ENCODE measurements at places on chromosomes 11 and 22. TPM values are rescaled to one million over a fixed set of nuclear protein-coding genes. Genes with fewer than 3 reads are reported as not detected.

ISX gene
- total RNA-seq, result not detected

UBASH3B gene
- total RNA-seq, result 8.0 TPM

RASSF10 gene
- total RNA-seq, result 2.9 TPM

GLYATL2 gene
- total RNA-seq, result not detected

CCDC73 gene
- total RNA-seq, result not detected

WNT7B gene
- total RNA-seq, result 0.09 TPM

MAPK8IP2 gene
- 5.7 TPM for total RNA-seq

CCDC157 gene
- 4.8 TPM for total RNA-seq

KIF18A gene
- total RNA-seq, result 25.9 TPM

OR5L1 gene
- not detected for total RNA-seq

GLB1L2 gene
- total RNA-seq, result 2.4 TPM

FAM180B gene
- 0.31 TPM for total RNA-seq

C11orf86 gene
- total RNA-seq, result not detected

GCAT gene
- 28.8 TPM for total RNA-seq

PVALB gene
- 3.0 TPM for total RNA-seq

SMC1B gene
- not detected for total RNA-seq

DEFB131B gene
- total RNA-seq, result not detected

PLEKHA7 gene
- 21.0 TPM for total RNA-seq

POU2AF2 gene
- total RNA-seq, result not detected

ZNF280A gene
- total RNA-seq, result 0.13 TPM

RIMBP3C gene
- 0.22 TPM for total RNA-seq

TSKU gene
- 25.4 TPM for total RNA-seq

APOL3 gene
- 0.13 TPM for total RNA-seq

SNX19 gene
- total RNA-seq, result 32.9 TPM

KCNC1 gene
- 0.04 TPM for total RNA-seq

CNTF gene
- total RNA-seq, result 3.5 TPM

P2RY2 gene
- total RNA-seq, result 0.35 TPM

PGA4 gene
- total RNA-seq, result not detected

APOA4 gene
- total RNA-seq, result not detected

KDM4E gene
- not detected for total RNA-seq

ROBO3 gene
- total RNA-seq, result 11.8 TPM

SCGB1D2 gene
- total RNA-seq, result not detected

ANO1 gene
- 10.9 TPM for total RNA-seq

MAPK12 gene
- total RNA-seq, result 31.3 TPM

SAA4 gene
- not detected for total RNA-seq

ANGPTL5 gene
- total RNA-seq, result not detected

CD3D gene
- not detected for total RNA-seq

YPEL4 gene
- 0.13 TPM for total RNA-seq

RAB39A gene
- total RNA-seq, result 9.2 TPM

FAM227A gene
- total RNA-seq, result 4.2 TPM

SEC14L6 gene
- 1.1 TPM for total RNA-seq

KCNE3 gene
- 4.9 TPM for total RNA-seq

FAM76B gene
- 31.5 TPM for total RNA-seq

MS4A15 gene
- total RNA-seq, result 0.11 TPM

UPK3A gene
- total RNA-seq, result not detected

CEND1 gene
- 0.81 TPM for total RNA-seq

SUSD2 gene
- total RNA-seq, result 3.8 TPM

SLC17A6 gene
- not detected for total RNA-seq

CHST1 gene
- 0.57 TPM for total RNA-seq

GDPD4 gene
- not detected for total RNA-seq

C11orf91 gene
- total RNA-seq, result not detected

TRIM49 gene
- total RNA-seq, result not detected

NDUFV1 gene
- 152 TPM for total RNA-seq

TUB gene
- total RNA-seq, result 14.9 TPM

ALDH3B1 gene
- total RNA-seq, result not detected

VPREB3 gene
- 0.50 TPM for total RNA-seq

PRR33 gene
- not detected for total RNA-seq

OR5AR1 gene
- total RNA-seq, result not detected

C11orf65 gene
- total RNA-seq, result 0.66 TPM
